ENCODE measurements at places on chromosomes 5 and 9.
A peak's percentile ranks its signal among the peaks of the same experiment; 100 is the strongest.

DNA sequence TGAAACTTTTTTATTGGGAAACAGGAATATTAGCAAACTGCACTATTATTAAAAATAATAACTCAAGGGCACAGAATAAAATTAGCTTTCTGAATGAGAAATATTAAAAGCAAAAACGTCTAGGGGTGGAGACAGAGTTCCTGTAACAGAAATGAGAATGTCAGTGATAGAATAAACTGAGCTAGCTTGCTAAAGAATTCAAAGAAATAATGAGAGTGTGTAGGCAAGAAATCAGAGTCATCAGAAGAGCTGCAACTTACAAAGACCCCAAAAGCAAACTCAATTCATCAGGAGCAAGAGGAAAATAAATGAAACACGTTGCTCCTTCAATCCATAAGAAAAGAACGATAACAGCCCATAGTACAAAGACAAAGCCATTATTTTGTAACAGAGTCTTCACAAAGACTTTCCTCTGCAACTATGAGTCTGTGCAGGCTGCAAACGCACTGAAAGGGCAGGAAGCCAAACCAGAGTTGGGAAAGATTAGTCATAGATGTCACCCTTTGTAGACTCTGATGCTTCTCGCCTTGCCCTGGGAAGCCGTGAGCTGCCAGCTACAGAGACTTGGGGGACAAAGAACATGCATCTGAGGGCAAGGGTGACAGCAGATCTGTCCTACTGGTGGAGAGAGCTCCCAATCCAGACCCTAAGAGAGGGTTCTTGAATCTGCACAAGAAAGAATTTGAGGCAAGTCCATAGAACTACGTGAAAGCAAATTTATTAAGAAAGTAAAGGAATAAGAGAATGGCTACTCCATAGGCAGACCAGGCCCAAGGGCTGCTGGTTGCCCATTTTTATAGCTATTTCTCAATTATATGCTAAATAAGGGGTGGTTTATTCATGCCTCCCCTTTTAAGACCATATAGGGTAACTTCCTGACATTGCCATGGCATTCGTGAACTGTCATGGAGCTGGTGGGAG, 40.8 kb downstream of the SHC3 start:
- peak; percentile 94 for DNase-seq

GRCh38 chr9:13213337-13213736, 66.2 kb downstream of the MPDZ start:
- peak; percentile 30 for DNase-seq

- no peak for DNase-seq
Measured at GRCh38 chr9:9283159-9283986, 1329.4 kb downstream of the PTPRD start.

- DNase-seq = no peak
Measured at GRCh38 chr9:138095813-138096518, 218.4 kb downstream of the CACNA1B start.
